ENCODE measurements at places on chromosomes 3 and 15.

- no peak for DNase-seq
These were observed 21.6 kb downstream of the ANAPC13 start for GRCh38 chr3:134464064-134464688.

- no peak for DNase-seq
These were observed 24.3 kb downstream of the PLA2G4F start for GRCh38 chr15:42131826-42132806.

- DNase-seq = no peak
These were observed 194.5 kb upstream of the TBC1D5 start for GRCh38 chr3:17936736-17937480.

GRCh38 chr3:196504556-196504955 lies 988 bp upstream of the RNF168 start:
- no peak for DNase-seq

DNA sequence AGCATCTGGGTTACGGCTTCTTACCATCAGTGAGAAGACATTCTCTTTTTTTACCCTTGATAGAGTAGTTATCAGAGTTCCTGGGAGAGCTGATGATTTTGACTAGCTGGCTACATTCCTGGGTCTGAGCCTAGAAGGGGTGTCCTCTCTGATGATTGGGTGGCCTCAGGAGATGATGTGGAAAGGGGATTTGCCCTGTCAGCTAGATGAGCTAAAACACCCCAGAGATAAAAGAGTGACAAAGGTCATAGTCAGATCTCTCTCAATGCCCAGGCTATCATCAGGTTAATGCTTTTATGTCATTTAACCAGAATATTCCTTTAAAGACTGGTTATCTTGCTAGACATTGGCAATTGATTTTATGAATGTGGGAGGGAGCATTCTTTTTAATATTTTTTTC lies 130.2 kb downstream of the KCNAB1 start:
- no peak for DNase-seq

GRCh38 chr15:97745481-97746071 lies 214.9 kb upstream of the ARRDC4 start:
- no peak for DNase-seq

- no peak for DNase-seq
These were observed 64.2 kb downstream of the HACD2 start for GRCh38 chr3:123520656-123521055.

DNA sequence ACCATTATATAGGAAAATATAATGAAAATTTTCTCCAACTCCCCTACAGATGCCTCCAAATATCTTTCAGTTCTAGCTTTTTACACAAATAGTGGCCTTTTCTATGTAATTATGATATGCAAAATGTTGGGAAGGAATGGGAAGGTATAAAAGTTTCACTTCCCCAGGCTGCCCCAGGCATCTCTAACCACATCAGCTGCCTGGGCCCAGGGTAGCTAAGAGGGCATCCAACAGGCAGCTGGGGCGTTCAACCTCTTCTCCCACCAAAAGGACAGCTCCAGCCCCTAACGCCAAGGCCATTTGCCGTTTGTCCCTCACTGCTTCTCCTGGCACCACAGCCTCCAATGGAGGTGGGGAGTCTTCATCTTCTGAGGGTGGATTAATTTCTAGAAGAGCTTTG lies 188.1 kb upstream of the TSC22D2 start:
- no peak for DNase-seq

DNA sequence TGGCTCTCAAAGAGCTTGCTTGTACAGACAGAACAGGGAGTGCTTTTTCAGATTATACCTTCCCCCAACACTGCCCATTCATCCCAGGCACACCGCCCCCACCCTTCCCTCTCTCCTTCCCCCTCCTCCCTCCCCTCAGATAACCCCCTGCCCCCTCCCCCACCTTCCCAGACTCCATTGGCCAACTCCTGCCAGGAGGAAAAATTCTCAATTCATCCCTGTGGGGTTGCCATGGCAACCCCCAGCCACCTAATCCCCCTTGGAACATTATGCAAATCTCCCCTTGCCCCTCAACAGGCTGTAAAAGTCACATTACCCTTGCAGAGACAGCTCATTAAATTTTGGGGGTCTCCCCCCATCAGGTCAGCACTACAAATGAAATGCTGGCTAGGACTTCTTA lies 14.3 kb downstream of the TLE3 start:
- DNase-seq = no peak

DNA sequence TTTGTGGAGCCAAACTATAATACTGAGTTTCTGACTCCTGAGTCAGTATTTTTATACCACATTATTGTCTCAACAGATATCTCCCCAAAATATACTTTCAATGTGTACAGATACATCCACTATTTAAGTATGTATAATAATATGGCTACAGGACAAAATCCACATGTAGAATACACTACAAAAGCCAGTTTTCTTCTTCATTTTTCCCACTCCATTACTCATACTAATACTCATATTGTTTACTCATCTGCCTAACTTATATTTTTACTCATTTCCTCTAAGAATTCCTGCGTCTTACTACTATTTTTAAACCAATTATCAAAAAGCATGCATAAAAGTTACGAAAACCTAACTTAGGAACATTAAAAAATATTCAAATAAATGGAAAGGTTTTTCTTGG lies 440.8 kb downstream of the ZNF385D start:
- no peak for DNase-seq

DNA sequence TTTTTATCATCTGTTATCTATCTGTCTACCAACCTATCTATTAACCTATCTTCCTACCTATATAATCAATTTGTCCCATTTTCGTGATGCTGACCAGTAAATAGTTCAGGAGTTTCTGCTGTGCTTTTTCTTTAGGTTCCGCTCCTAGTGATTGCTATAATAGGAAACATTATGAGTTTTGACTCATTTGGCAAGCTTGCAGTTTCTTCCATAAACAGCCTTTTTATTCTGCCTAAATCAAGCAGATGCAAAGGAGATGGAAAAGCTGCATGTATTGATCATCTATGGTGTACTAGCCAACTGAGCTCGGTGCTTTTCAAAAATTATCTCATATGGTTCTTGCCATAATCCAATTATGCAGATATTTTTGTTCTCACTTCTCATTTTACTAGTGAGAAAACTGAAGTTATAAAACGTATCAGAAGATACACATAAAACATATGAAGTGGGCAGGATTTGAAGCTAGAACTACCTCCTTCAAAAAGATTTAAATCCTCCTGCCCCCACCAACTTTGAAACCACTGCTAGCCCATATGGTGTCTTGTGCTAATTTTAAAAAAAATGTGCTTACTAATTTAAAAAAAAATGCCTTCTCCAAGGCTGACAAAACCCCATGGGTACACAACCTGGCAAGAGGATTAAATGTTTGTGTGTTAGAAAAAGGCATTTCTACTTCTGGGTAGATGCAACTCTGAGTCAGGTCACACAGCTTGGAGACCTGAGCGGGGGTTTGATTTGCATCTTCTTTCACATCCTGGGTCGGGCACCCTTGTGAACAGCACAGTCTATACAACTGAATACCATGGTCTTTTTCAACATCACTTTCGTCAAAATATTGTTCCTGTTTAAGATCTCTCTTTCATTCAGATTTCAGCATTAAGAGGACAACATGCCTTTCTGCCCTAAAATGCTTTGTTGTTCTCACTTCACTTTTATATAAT lies 267.0 kb downstream of the CHL1 start:
- no peak for DNase-seq

DNA sequence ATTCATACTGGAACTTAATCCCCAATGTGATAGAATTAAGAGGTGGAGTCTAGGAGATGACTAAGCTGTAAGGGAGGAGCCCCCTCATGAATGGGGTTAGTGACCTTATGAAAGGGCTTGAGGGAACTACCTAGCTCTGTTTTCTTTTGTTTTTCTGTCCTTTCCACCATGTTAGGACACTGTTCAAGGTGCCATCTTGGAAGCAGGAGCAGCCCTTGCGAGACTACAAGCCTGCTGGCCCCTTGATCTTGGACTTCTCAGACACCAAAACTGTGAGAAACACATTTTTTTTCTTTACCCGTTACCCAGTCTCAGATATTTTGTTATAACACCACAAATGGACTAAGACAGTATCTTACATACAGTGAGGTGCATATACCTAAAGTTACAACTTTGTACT lies 26.5 kb downstream of the GOLGA6A start:
- DNase-seq = no peak

DNA sequence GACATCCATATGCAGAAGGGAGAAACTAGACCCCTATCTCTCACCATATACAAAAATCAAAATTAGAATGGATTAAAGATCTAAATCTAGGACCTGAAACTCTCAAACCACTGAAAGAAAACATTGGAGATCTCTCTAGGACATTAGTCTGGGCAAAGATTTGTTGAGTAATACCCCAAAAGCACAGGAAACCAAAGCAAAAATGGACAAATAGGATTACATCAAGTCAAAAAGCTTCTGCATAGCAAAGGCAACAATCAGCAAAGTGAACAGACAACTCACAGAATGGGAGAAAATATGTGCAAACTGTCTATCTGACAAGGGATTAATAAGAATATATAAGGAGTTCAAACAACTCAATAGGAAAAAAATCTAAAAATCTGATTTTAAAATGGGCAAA lies 54.8 kb downstream of the MYO9A start:
- no peak for DNase-seq

GRCh38 chr3:141178026-141178425 lies 53.6 kb upstream of the PXYLP1 start:
- DNase-seq = no peak

DNA sequence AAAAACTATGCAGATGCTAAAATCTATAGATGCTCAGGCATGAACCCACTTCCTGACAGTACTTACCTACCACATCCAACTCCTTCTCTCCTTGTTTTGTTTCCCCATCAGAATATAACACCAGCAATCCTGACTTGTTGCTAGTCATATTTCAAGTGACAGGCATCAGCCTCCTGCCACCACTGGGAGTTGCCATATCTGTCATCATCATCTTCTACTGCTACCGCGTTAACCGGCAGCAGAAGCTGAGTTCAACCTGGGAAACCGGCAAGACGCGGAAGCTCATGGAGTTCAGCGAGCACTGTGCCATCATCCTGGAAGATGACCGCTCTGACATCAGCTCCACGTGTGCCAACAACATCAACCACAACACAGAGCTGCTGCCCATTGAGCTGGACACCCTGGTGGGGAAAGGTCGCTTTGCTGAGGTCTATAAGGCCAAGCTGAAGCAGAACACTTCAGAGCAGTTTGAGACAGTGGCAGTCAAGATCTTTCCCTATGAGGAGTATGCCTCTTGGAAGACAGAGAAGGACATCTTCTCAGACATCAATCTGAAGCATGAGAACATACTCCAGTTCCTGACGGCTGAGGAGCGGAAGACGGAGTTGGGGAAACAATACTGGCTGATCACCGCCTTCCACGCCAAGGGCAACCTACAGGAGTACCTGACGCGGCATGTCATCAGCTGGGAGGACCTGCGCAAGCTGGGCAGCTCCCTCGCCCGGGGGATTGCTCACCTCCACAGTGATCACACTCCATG lies 65.3 kb downstream of the TGFBR2 start:
- DNase-seq = no peak

- no peak for DNase-seq
These were observed 228.9 kb upstream of the MRPL3 start for GRCh38 chr3:131731709-131732108.

- DNase-seq = no peak
These were observed 57.6 kb upstream of the ATP11B start for GRCh38 chr3:182735672-182736071.

DNA sequence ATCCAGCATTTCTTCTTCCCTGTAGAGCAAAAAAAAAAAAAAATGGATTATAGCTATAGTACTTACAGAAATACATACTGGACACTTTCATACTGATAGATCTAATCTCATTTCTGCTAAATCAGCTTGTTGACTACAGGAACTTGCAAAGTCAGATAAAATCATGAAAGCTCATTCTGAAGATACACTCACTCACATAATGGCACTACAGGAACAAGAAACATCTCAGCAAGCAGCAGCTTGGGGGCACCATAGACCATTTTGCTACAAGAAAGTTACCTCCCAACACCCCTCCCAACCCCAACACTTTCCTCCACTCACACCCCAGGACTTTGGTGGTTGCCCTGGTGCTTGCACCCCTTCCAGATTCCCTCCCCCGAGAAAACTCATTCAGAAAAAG lies 4.6 kb downstream of the MYH15 start:
- no peak for DNase-seq

GRCh38 chr3:4418156-4418555 lies 48.9 kb downstream of the SUMF1 start:
- DNase-seq = no peak

GRCh38 chr3:109478614-109479013 lies 141.3 kb upstream of the DPPA4 start:
- DNase-seq = no peak

DNA sequence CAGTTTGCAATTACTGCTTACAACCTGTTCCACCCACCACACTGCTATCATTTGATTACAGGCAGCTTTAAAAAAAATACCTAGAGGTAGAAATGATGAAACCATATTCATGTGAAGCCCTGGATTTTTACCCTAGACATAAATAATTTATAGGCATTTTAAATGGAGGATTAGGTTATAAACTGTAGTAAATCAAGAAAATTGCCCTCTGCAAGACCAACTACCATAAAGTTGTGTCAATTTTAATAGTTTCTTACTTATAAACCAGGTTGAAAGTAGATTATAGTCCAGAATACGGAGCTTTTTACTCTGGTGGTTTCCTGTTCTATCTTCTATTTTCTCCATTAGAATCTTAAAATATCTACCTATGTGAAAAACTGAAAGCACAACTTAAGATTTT lies 13.9 kb downstream of the TNIK start:
- DNase-seq = no peak

Measured in activated T-cell treated with anti-CD3 and anti-CD28 coated beads, Interleukin-2, amount 50 U/mL, for 1 hour (primary cell).